ENCODE measurements at places on chromosomes 7 and 10.

DNA sequence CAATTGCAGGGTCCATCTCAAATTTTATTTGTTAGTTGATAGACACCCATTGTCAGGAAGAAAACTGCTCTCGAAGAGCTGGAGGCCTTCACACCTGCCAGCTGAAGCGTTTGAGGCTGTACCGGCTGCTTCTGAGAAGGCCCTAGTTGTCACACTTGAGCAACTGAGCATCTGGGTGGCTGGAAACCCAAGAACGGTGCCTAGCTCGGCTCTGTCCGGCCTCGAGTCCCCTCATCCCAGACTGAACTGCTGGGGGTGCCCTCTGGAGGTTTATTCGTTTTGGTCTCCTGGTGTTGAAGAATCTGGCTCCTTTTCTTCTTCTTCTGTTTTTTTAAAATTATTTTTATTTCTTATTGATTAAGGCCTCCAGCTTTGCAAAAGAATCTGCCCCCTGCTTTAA is 59.3 kb upstream of the EXOC6 start:
- DNase-seq: no peak

DNA sequence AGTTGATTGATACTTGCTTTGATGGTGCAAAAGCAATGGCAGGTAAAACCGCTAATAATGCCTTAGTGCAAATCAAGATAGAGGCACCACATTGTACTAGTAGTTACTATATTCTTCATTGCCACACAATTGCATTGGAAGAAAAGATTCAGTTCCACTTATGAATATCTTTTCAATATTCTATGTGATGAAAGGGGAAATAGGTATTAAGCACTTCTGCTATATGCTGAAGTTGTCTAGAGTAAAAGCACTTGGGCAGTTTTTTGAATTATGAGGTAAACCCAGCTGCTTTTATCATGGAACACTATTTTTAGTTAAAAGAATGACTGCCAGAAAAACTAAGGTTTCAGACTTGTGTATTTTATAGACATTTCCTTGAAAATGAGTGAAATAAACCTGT is 15.5 kb downstream of the ENTPD7 start:
- no peak for DNase-seq

DNA sequence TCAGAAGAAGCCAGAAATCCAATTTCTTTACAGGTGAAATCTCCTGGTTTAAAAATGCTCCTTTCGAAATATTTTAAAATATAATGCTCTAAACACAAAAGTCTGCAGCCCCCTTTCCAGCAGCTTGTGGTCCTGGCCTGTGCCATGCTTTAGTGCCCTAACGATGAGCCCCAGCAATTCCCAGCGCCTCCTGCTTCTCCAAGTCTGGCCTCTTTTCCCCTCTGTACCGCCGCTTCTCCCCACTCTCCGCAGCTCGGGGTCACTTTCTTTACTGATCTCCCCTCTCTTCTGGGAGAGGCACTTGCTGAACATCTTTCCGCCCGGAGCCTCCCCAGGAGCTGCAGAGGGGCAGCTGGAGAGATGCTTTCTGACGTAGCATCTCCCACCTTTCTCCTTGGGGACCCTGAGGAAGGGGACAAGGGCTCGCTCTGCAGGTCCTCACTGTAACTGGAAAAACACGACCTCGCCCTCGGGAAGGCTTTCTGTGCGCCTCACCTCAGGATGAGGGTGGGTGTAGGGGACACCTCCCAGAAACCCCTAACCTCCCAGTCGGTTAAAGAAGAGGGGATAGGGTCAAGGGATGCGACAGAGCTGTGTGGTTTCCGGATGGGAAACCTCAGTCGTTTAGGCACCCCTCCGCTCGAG is 565 bp upstream of the INA start:
- DNase-seq: no peak

- no peak for DNase-seq
Observed at GRCh38 chr10:111017098-111017497, 59.7 kb upstream of the ADRA2A start.

DNA sequence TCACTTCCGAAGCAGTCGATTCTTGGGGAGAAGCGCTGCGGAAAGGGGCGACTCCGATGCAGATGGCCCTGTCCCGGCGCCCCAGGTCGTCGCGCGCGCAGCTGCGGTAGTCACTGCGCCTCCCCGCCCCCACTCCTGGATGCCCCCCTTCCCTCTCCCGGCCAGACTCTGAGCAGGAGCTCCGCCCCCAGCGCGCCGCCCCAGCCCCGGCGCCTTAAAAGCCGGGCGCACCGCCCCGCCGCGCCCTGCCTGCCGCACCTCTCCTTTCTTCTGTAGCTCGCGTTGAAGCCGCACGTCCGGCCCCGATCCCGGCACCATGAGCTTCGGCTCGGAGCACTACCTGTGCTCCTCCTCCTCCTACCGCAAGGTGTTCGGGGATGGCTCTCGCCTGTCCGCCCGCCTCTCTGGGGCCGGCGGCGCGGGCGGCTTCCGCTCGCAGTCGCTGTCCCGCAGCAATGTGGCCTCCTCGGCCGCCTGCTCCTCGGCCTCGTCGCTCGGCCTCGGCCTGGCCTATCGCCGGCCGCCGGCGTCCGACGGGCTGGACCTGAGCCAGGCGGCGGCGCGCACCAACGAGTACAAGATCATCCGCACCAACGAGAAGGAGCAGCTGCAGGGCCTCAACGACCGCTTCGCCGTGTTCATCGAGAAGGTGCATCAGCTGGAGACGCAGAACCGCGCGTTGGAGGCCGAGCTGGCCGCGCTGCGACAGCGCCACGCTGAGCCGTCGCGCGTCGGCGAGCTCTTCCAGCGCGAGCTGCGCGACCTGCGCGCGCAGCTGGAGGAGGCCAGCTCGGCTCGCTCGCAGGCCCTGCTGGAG is at the start of gene INA:
Gene INA (plus strand): TSS at position 243 of the 817 bp plus-strand sequence. CDS start 74 bp downstream, at position 317.
- DNase-seq: peak; percentile 41

GRCh38 chr7:155097338-155097737 is 27.2 kb downstream of the HTR5A start:
- no peak for DNase-seq

- DNase-seq: no peak
Observed at GRCh38 chr10:29731760-29732159, 97.0 kb upstream of the SVIL start.

DNA sequence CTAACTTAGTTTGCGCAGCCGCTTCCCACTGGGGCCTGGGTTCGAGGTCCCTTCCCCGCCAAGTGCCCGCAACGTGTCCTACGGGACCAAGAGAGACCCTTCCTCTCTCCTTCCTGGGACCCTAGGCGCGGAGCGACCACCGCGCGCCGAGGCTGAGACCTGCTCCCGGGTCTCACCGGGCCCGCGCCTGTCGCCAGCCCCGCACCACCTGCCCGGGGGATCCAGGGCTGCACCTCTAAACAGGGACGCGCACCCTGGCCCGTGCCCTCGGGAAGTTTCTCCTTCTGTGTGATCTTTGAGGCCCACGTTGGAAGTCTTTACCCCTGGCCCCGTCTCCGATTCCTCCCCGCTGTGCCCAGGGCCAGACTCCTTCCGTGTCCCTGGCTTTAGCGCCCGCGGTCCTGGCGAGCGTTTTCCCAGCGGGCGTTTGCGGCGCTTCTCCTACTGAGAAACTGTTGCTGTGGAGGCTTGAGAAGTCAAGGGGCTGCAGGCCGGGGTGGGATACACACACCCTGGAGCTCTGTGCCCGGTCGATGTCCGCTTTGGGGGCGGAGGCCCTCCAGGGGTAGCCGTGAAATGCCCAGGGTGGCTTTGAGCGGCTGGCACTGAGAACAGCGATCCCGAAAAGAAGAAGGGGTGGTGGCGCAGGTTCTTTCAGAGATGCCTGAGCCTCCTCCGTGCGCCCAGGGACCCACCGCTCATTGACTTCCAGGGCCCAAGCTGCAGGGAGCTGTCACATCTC is 575 bp downstream of the PLPP4 start:
- no peak for DNase-seq

DNA sequence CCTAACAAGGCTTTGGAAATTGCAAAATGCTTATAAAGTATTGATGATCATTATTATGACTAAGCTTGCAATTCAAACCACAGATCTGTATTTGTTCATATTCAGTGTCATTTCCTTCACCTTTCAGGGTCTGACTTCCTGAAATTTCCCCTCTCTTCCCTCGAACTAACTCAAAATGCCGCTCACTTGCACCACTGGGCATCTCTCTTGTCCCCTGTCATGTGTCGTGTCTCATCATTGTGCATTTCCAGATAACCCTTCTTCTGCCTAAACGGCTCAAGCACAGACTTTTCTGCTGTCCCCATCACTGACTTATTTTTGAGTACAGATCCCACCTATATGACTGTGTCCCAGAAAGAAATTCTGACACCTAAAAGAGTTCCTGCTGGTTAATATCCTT is 41.0 kb upstream of the CELF2 start:
- no peak for DNase-seq

DNA sequence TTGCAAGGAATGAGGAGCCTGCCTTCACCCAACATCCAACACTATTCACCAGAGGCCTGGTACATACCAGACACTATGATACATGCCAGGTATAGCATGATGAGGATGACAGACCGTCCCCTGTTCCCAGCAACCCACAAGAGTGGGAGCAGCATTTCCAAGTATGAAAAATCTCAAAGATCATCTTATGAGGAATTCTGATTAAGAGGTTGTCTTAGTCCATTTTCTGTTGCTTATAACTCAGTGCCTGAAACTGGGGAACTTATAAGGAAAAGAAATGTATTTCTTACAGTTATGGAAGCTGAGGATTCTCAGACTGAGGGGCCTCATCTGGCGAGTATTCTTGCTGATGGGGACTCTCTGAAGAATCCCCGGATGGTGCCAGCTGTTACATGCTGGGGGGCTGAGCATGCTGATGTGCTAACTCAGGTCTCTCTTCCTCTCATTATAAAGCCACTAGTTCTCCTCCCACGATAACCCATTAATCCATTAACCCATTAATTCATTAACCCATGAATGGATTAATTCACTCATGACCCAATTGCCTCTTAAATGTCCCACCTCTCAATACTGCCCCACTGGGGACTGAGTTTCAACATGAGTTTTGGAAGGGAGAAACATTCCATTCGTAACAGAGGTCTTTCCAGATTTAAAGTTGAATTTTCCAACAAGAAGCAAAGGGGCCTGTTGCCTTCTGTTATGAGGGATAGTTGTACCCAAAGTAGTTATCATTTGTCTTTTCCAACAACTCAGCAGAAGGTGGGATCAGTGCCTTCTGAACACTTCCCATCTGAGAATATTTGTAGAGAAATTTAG is 173.9 kb downstream of the HERPUD2 start:
- no peak for DNase-seq

DNA sequence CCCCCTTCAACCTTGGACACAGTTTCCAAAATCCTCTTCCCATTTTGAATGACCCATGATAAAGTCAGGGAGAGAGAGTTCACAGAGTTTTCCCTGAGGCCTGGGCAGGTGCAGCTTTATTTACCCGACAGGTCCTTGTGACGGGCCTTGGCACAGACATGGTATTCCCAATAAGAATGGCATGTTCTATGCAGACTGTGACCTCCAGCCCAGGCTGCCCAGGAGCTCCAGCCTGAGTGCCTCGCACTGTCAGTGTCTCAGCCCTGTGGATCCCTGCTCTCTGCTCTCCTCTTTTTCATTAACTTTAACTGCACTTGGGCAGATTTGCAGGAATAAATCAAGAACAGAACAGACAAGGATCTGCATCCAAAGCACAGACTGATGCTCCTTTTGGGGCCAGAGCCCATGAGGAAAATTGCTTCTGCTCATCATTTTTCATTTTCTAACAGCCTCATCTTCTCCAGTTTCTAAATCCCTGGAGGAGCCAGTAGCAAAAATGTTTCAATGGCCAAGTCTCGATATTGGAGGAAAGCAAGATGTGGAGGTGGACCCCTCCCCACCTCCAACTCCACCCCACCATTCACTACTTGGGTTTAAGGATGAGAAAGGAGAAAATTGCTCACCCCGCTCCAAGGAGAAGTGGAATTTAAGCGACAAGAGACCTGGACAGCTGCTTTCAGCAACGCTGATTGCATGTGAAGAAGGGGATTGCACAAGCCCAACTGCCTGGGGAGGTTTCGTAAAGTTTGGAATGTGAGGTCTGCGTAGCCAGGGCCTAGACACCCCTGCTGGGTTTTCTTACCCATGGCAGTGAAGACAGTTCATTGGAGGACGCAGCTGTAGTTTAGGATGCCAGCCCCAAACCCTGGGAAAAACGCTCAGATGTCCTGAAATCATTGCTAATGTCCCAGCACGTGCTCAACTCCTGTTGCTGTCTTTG is 225.9 kb downstream of the WDR11 start:
- no peak for DNase-seq

GRCh38 chr10:122849900-122850605 is 4.4 kb upstream of the CUZD1 start:
- DNase-seq: no peak

DNA sequence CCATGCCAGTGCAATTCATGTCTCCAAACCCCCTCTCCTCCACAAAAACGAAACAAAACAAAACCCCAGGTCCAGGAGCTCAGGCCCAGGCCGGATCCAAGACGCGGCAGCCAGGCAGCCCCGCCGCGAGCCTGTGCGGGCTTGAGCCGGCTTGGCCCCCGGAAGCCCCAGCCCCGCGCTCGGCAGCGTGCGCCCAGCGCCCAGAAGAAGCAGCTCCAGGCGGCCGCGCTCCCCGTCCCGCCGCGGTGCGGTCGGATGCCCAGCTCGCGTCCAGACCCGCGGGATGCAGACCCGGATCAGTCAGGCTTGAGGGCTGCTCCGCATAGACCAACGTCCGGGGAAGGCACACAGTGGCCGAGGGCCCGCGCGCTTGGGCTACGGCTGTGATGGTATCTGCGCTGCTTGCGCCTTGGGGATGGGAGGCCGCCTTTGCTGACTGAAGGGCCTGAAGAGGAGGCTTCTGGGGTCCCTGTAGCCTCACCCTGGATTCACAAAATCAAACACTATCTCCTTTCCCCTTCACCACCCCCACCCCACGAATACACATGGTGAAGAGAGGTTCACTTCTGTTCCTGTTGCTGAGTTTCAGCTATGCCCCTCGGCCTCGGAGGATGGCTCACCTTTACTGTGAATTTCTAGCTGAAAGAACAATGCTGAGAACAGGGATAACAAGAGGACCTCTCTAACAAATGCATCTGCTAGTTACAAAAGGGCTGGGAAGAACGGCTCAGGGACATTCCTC is 79.9 kb upstream of the EN2 start:
- no peak for DNase-seq

GRCh38 chr10:101140084-101140949 is 9.2 kb downstream of the TLX1 start:
- DNase-seq: no peak

DNA sequence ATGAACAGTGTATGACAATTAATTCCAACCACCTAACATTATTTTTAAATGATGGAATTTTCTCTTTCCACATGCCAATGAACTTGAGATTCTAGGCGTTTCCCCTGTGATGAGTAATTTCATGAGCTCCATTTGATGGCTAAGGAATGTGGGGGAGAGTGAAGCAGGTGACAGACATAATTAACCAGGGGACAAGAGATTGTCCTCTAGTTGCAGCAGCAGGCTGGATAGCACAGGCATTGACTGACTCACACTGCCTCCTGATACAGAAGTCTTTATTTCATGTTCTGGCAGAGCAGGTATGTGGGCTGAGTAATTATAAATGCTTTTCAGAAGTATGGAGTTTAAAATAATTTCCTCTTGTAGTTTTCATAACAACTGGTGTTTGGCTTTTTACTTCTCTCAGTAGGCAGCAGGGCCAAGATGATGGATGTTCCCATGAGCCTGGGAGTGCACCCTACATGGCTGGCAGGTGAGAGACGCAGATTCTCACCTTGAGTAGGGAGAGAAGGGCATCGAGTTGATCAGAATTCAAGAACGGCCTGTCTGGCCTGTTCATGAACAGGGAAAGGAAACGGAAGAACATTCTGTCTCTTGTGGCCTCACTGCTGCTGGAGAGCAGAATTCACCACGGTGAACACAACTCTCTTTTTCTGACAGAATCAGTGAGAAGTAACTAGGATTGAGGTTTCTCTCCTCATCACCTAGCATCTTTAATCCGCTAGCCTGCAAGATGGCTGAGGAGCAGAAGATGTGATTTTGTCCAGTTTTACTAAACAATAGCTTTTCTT is 118.8 kb downstream of the AOAH start:
- DNase-seq: no peak

All from CD4-positive, alpha-beta memory T cell (primary cell).